ENCODE measurements at places on chromosomes 4 and X. TPM values are rescaled to one million over a fixed set of nuclear protein-coding genes. Genes with fewer than 3 reads are reported as not detected.

Gene PRSS48
- not detected for total RNA-seq

Gene POU3F4
- total RNA-seq: not detected

Gene ABLIM2
- total RNA-seq: 1.0 TPM

Gene MAGEA11
- total RNA-seq: not detected

DNA sequence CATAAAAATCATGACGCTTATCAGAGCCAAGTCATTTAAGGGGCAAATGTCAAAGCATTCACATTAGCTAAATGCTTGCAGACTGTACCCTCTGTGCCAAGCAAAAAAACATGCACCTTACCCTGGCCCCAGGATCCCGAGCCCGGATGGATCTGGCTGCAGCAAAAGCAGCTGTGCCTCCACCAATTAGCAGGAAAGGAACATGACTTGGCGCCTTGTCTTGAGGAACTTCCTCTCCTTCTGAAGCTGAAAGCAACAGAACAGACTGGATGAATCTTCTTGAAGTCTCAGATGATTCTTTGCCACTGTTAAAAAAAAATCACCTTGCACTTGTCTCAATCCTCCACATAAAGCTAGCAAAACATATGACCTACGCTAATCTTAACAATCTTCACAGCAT is 18.0 kb downstream of the AIFM1 start:
- DNase-seq: no peak

DNA sequence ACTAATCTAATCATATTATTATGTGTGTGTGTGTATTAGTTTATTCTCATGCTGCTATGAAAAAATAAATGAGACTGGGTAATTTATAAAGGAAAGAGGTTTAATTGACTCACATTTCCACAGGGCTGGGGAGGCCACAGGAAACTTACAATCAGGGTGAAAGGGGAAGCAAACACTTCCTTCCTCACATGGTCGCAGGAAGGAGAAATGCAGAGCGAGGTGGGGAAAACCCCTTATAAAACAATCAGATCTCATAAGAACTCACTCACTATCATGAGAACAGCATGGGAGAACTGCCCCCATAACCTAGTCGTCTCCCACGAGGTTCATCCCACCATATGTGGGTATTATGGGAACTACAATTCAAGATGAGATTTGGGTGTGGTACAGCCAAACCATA is 190.9 kb upstream of the TAPT1 start:
- DNase-seq: no peak

DNA sequence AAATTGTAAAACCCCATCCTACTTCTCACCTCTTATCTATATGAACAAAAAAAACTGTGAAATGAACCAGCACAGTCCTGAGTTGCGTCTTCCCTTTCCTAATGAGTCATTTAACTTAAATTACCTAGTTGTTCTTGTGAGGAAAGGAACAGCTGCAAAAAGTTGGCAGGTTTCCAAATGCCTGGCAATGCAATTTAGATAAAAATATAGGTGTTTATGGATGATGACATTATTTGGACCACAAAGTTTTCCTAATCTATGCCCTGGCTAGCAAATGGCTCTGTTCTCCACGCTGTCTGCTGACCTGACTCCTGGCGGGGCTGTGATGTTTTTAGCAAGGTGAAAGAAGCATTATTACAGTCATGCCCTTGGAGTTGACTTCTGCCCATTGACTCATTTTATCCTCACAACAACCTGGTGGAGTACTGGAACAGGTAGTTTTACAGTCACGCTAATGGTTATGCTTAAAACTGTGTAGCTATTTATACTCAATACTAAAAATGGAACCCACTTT is 29.8 kb upstream of the RELL1 start:
- DNase-seq: peak; percentile 34

DNA sequence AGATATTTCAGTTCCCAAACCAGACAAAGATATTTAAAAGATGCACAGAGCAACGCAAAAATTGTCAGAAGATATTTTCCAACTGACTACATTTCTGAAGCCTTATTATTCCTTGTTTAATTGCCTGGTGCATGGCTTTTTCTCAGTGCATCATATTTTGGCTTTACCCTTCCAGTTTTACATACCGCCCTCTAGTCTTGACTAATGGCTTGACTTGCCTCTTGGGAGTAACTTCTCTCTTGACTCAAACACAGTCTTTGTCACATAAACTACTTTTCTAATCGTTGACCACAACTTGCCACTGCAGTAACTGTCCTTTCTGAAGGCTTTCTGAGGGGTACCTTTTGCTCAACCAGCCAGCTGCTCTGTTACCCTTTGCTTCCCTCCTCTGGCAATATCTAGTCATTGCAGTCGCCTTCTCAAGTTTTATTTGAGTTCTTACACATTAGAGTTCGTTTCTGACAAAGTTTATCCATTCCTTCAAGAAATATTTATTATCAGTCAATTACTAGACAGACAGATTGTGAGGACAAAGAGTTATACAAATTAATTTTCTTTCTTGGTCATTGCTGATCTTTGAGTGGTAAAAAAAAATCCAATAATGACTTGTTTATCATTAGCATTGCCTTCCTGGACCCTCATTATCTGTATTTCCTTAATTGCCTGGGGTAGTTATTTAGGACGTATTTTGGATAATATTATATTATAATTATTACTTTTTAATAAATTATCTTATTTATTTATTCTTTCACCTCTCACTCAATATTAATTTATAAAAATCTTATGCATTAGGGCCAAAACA is 506.9 kb upstream of the PCDH10 start:
- DNase-seq: peak; percentile 23

GRCh38 chrX:109774706-109775105 is 41.6 kb upstream of the ACSL4 start:
- no peak for DNase-seq

- DNase-seq: no peak
Measured at GRCh38 chrX:67563469-67564448, 19.9 kb downstream of the AR start.

- peak; percentile 3 for DNase-seq
Measured at GRCh38 chrX:56564164-56564885, 898 bp downstream of the UBQLN2 start.

DNA sequence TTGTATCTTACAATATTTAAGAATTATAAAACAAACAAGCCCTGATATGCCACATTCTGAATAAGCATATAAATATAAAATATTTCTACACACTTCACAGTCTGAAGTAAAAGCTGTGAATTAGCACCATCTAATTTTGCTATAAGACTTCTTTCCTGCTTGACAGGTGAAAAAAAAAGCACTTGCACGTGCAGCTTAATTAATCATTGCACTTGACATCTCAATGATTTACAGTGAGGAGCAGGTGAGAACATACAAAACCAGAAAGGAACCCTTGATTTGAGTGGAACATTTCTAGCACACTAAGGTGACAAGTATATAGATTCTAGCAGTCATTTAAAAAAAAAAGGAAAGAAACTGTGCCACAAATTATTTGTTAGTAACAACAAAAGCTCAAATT is 47.9 kb downstream of the CHIC2 start:
- DNase-seq: no peak

DNA sequence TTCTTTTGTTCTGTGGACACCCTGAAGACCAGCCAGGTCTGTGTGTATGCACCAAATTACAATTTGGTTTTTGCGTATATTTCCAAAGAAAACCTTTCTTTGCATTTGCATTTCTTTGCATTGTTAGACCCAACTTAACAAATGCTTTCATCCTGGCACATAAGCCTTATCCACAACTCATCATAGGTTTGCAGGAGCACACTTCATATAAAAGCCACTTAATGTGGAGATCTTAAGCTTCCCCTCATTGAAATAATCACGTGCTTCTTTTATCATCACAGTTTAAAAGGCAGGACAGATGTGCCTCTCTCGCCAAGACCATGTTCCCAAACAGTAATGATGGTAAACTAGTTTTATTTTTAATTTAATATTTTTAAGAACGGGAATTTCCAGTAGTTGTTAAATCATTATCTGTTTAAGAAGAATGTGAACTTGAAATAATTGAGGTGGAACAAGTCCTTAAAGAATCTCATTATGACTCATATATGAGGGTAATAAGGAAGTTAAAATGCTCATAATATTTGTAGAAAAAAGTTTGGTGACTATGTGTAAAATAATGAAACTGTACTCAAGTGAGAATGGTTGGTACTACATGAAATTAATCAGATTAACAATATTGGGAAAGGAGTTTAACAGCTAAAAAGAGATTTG is 65.5 kb downstream of the GLRA3 start:
- no peak for DNase-seq

DNA sequence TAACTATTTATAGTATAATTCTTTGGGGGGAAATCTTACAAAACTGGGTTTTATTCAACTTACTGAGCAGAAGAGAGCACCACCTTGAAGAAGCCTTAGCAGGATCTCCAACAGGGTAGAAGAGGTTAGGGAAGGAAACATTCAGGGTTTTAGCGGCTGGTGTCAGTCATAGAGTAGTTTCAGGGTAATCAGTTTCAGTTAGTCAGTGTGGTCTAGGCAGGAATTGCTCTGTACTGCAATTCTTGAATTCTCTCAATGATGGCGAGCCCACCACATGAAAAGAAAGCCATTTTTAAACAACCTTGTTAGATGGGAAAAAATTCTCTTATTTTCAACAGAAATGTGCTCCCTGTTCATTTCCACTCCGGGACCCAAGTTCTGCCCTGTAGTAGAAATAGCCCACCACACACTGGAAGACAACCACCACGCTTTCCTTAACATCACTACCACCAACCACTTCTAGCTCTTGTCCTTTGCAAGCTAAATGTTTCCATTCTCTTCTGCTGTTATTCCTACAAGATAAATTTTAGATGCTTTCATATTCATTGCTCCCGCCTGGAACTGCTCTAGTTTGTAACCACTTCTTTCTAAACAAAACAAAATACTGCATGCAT is 25.9 kb downstream of the COL25A1 start:
- DNase-seq: no peak

- no peak for DNase-seq
Measured at GRCh38 chrX:12379671-12380070, 241.4 kb downstream of the FRMPD4 start.

DNA sequence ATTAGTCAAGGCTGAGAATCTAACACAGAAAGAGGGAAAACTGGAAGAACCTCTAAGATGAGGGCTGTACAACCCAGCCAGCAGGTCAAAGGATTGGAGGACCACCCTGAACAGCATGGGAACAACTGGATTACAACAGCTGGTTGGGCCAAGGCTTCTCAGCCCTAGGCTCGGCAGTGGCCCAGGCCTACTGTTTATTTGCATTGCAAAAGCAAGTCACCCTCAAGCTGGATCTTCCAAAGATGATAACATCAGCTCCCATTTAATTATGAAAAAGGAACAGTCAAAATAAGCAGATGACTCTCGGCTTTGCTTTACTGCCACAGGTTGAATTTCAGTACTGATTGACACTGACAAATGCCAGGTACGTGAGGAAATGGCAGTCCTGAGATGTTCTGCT is 61.8 kb downstream of the GPC3 start:
- DNase-seq: no peak
